ENCODE measurements at places on chromosomes 4 and X. TPM values are rescaled to one million over a fixed set of nuclear protein-coding genes. Genes with fewer than 3 reads are reported as not detected.

DNA sequence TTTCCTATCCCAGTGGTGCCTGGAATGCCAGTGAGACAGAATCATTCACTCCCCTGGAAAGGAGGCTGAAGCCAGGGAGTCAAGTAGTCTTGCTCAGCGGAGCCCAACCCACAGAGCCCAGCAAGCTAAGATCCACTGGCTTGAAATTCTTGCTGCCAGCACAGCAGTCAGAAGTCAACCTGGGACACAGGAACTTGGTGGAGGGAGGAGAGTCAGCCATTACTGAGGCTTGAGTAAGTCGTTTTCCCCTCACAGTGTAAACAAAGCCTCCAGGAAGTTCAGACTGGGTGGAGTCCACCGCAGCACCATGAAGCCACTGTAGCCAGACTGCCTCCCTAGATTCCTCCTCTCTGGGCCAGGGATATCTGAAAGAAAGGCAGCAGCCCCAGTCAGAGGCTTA is 283.2 kb upstream of the CPEB2 start:
- peak; percentile 62 for DNase-seq
- no peak overlapping the region for H3K27ac ChIP-seq
- H3K4me1 ChIP-seq, result peaks cover 4% of the 10 kb centered on the region
- H3K4me3 ChIP-seq, result no peak overlapping the region

The SLC26A1 gene
- total RNA-seq, result 5.8 TPM

The GPR119 gene
- total RNA-seq, result 0.55 TPM

DNA sequence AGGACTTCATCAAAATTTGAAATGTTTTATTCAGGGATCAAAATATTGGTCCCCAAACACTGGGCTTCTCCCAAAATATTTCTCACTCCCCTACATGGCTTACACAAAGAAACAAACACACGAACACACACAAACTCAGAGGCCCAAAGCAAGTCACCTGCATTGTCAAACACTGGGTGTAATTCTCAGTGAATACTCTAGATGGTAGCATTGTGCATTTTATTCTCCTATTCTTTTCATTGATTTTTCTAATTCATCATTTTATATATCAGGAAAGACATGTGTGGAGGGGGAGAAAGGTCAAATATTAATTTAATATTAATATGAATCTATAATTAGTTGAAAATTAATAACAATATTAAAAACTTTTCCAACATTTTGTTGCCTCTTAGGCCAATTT is 72.3 kb upstream of the TNMD start:
- no peak overlapping the region for H3K27ac ChIP-seq
- H3K36me3 ChIP-seq, result no peaks in the 10 kb centered on the region
- H3K4me1 ChIP-seq, result no peaks in the 10 kb centered on the region
- peak; percentile 21 for DNase-seq

The CACNA1F gene
- total RNA-seq, result 6.1 TPM

The JAKMIP1 gene
- 0.18 TPM for total RNA-seq

DNA sequence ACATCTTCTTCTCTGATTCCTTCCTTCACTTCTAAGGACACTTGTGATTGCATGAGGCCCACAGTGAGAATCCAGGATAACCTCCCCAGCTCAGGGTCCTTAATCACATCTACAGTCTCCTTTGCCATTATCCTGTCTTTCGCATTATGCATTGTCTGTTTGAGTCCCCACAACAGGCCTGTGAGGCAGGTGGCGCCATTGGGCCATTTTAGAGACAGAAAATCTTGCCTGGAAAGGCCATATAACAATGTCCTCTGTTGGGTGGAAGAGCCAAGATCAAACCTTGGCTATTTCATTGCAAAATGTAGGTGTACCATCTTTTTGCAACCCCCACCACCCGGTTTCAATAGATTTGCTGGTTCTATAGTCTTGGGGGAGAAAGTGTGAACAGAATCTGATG is 11.8 kb upstream of the DCUN1D4 start:
- H3K27me3 ChIP-seq, result no peaks in the 10 kb centered on the region
- H3K27ac ChIP-seq, result no peak overlapping the region
- DNase-seq, result peak; percentile 77
- no peaks in the 10 kb centered on the region for H3K4me1 ChIP-seq

DNA sequence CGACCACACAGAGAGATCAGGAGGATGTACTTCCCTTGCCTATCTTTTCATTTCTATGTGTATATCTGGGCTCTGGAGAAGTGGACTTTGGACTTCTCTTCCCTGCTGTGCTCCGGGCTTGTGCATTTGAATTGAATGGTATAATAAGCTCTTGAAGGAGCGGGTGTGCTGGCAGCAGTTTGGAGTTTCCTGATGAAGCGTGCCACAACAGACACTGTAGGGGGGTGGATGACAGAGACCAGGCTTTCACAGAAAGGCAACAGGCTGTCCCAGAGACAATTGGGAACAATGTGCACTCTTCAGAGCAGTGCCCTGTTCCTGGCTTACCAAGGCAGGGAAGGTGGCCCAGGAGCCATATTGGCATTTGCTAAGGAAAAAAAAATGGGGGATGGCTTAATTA is 170.1 kb downstream of the FRMPD4 start:
- DNase-seq, result no peak
- no peaks in the 10 kb centered on the region for H3K36me3 ChIP-seq
- no peak overlapping the region for H3K27ac ChIP-seq

The CPE gene
- total RNA-seq, result 59.5 TPM

- DNase-seq, result no peak
- no peaks in the 10 kb centered on the region for H3K4me1 ChIP-seq
Observed at GRCh38 chrX:40268188-40268520, 170.4 kb upstream of the BCOR start.

DNA sequence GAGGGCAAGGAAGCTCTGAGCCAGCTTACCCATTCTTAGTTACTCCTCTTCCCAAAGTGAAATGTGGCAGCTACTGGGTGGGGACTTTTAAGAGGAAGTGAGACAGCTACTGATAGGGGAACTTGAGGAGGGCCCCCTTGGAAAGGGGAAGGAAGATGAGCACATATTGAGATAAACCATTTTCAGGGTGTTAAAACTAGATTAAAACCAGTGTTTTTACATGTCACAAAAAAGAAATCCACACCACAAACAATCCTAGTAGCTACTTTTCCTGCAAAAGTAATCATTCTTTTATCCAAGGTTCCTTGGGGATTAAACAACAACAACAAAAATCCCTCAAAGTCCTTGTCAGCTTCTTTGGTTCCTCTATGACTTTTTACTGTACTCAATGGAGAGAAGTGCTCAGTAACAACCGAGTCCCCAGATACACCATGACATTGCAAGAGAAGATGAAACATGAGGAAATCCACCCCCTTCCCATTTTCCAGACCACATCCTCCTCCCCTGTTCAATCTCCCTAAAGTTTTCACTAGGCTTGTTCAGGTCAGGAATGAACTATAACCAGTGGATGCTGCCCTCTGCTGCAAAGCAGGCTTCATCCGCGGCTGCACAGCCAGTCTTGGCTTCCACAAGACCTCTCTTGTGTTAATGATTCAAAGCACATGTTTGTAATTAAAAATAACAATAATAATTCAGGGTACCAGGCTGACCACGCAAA is 113.5 kb upstream of the TMEM164 start:
- H3K4me3 ChIP-seq, result no peak overlapping the region
- H3K36me3 ChIP-seq, result no peaks in the 10 kb centered on the region
- DNase-seq, result no peak
- no peaks in the 10 kb centered on the region for H3K27me3 ChIP-seq

The SLC39A8 gene
- 9.9 TPM for total RNA-seq

The ARHGAP24 gene
- total RNA-seq, result 53.6 TPM

DNA sequence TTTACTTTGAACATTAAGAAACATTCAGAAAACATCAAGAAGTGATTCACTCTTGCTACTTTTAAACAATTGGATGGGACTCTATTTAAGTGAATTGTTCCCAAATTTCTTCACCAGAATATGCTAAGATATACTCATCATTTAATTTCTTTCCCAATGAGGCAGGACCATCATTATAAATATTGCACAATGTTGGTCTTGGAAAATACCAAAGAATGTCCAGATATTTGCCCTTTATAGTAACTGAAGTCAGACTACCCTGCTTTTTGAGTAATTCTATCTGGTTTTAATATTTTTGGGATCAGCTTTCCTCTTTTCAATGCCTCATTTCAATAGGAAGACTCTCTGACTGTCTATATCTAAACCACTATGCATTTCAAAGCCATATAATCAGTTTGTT is 129.4 kb upstream of the TENM3 start:
- no peaks in the 10 kb centered on the region for H3K36me3 ChIP-seq
- H3K27ac ChIP-seq, result no peak overlapping the region
- no peaks in the 10 kb centered on the region for H3K27me3 ChIP-seq
- H3K4me3 ChIP-seq, result no peak overlapping the region
- H3K4me1 ChIP-seq, result no peaks in the 10 kb centered on the region
- DNase-seq, result no peak

DNA sequence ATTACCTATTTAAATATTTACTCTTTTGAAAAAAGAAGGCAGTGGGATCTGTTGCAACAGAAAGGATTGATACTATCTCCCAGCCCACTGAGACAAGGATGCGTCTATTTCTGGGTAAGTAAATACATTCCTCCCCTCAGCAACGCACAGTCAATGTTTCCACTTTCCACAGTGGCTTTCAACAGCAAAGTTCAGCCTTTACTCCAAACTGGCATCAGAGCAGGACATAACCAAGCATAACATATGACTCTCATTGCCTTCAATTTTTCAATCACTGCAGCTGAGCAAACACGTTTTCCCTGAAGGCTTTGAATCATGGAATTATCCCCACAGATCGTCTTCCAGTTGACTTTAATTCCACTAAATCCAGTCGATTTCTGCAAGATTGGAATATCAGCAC is 160.3 kb upstream of the FRG1 start:
- no peak overlapping the region for H3K27ac ChIP-seq
- DNase-seq, result no peak
- H3K4me3 ChIP-seq, result no peak overlapping the region
- H3K4me1 ChIP-seq, result no peaks in the 10 kb centered on the region

The HTRA3 gene
- total RNA-seq, result 24.6 TPM

GRCh38 chrX:143664302-143664701 is 28.4 kb upstream of the SLITRK4 start:
- H3K4me3 ChIP-seq, result no peak overlapping the region
- DNase-seq, result peak; percentile 28
- no peak overlapping the region for H3K27ac ChIP-seq
- H3K36me3 ChIP-seq, result no peaks in the 10 kb centered on the region
- H3K4me1 ChIP-seq, result no peaks in the 10 kb centered on the region

DNA sequence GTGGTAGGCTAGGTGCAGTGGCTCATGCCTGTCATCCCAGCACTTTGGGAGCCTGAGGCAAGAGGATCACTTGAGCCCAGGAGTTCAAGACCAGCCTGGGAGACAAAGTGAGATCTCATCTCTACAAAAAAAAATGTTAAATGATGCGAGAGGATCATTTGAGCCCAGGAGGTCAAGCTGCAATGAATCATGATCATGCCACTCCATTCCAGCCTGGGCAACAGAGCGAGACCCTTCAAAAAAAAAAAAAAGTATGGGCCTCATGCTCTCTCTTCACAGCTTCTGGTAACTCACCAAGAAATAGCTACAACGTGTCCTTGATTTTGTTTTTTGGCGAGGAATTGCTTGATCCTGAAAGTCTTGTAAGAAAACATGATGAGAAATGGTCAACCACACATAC is 1.3 kb downstream of the ACE2 start:
- no peak for DNase-seq
- no peaks in the 10 kb centered on the region for H3K36me3 ChIP-seq
- no peaks in the 10 kb centered on the region for H3K4me1 ChIP-seq

- H3K27ac ChIP-seq, result no peak overlapping the region
- no peaks in the 10 kb centered on the region for H3K27me3 ChIP-seq
- DNase-seq, result no peak
- no peaks in the 10 kb centered on the region for H3K4me1 ChIP-seq
- H3K36me3 ChIP-seq, result no peaks in the 10 kb centered on the region
- H3K4me3 ChIP-seq, result no peak overlapping the region
Observed at GRCh38 chr4:187286525-187286924, 562.9 kb upstream of the FAT1 start.

The CDKL2 gene
- 1.5 TPM for total RNA-seq

- no peak overlapping the region for H3K27ac ChIP-seq
- no peak for DNase-seq
- no peaks in the 10 kb centered on the region for H3K4me1 ChIP-seq
- H3K27me3 ChIP-seq, result no peaks in the 10 kb centered on the region
- no peaks in the 10 kb centered on the region for H3K36me3 ChIP-seq
Observed at GRCh38 chr4:108159845-108160244, 8.9 kb downstream of the LEF1 start.

The TRIM75 gene
- total RNA-seq, result not detected

The FTSJ1 gene
- total RNA-seq, result 28.5 TPM

DNA sequence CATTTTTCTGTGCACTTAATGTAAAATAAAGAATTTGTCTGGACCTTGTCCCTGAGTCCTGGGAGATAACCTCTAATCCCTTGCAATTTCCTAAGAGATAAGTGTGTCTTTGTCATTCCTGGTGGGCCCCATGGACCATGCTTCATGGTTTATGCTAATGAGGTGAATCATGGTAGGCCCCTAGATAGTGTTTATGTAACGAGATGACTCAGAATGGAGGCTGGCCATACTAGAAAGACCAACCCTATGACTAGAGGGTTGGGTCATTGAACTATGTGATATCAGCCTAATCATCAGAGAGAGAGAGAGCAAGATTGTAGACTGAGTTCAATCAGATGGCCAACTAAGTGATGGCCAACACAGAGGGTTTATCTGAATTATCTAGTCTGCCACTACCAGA is 64.2 kb upstream of the NHSL2 start:
- H3K4me1 ChIP-seq, result no peaks in the 10 kb centered on the region
- H3K4me3 ChIP-seq, result no peak overlapping the region
- H3K27me3 ChIP-seq, result no peaks in the 10 kb centered on the region
- no peak overlapping the region for H3K27ac ChIP-seq
- no peaks in the 10 kb centered on the region for H3K36me3 ChIP-seq
